ENCODE measurements at places on chromosomes 1 and 21.

GRCh38 chr1:50295566-50295965 is 127.7 kb downstream of the DMRTA2 start:
- DNase-seq: no peak

DNA sequence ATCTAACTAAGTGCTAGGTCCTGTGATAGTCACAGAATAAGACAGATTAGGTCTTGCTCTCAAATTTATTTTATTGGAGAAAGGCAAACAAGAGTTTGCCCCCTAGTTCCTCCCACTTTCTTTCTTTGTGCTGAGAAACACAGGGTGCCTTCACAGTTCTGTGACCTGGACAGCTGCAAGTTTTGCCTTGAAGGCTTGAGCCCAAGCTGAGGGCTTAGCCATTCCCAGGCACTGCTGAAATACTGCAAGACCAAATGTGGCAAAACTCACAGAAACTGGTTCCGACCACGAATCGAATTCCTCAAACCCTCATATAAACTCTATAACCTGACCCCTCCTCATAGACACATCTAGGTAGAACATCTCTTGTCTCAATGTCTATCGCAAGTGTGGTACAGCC is 227.9 kb downstream of the RERE start:
- no peak for DNase-seq

DNA sequence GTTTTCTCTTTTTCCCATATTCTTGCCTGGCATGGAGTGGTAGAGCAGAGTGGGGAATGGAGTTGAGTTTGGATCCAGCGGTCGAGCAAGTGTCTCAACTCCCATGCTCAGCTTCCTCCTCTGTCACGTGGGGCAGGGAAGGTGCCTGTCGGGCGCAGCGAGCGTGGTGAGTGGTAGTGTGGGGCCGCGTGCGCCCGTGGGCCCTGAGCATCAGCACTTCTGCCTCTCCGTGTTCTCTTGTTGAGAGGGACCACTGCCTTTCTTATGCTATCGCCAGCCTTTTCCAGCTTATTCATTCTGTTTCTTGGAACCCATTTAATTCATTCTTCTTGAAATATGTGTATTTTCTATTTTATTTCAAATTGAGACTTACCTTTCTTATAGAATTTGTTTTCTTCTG is 65.1 kb downstream of the ADARB1 start:
- DNase-seq: no peak

DNA sequence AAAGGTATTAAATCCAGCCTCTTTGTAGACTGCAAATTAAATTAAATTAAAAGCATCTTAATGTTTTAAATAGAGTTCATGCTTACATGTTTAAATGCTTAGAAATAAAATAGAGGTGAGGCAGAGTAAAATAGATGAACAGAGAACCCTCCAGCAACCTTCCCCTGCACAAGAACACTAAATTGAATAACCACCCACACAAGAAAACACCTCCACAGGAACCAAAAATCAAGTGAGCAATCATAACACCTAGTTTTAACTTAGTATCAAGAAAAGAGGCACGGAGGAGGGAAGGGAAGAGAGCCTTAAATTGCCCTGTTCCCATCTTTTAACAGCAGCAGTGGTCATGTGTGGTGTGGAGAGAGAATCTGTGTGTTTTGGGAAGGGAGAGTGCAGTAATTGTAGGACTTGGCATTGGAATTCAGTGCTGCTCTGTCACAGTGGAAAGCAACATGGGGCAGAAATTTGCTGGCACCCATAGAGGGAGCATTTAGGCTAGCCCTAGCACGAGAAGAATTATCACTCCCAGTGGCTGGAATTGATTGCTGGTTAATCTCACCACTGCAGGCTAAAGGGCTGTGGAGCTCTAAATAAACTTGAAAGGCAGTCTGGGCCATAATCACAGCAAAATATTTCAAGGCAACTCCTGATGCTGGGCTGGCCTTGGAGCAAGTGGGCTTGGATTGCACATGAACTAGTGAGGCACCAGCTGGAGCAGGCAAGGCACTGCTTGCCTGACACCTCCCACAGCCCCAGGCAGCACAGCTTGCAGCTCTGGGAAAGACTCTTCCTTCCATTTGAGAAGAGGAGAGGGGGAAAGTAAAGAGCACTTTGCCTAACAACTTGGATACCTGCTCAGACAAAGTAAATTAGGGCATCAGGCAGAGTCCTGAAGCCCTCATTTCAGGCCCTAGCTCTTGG is 1478.8 kb downstream of the NCAM2 start:
- DNase-seq: no peak

GRCh38 chr1:60425528-60425927 is 352.0 kb upstream of the C1orf87 start:
- DNase-seq: peak; percentile 0

- no peak for DNase-seq
Measured at GRCh38 chr1:76921590-76921989, 54.3 kb downstream of the ST6GALNAC5 start.

DNA sequence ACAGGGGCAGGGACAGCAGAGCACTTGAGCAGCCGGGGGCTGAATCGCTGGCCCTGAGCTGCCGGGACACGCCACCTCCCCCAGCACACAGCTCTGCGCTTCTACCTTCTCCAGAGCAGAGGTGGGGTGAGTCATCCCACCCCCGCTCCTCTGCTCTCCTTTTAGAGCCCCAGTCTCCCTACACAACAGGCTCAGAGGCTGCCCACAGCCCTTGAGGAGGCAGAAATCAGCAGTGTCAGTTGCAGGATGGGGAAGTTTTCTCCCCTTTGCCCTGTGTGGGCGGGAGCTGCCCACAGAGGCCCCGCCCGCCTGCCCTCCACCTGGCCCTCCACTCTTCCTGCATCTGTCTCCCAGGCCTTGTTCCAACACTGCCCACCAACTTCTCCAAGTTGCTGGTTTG is 94.6 kb downstream of the STUM start:
- DNase-seq: peak; percentile 37

DNA sequence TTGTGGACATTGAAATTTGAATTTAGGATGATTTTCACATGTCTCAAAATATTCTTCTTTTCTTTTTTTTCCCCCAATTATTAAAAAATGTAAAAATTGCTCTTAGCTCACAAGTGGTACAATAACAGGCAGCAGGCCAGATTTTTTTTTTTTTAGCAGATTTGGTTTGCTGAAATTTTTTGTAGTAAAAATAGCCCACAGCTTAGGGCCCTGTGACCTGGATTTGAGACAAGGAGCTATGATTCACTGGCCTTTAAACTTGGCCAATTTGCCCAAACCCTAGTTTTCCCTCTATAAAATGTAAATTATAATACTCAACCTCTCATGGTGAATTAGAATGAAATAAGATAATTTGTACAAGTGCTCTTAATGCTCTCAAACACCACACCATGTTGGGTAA is 253.8 kb downstream of the DYRK1A start:
- DNase-seq: no peak

DNA sequence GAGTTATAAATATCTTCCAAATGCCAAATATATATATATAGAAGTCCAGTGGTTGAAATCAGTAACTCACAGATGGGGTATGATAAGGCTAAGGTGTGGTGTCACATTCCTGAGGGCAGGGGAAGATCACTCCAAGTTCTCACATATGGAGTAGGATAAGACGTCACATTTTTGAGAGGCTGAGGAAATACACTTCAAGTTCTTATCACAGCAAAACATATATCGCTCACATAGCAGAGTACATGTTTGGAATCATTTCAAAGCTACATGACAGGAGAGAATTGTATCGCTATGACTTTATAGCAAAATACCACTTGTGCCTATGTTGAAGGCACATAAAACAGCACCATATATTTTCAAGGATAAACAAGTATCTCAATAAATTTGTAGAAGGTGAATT is 55.1 kb downstream of the RBM11 start:
- DNase-seq: no peak

DNA sequence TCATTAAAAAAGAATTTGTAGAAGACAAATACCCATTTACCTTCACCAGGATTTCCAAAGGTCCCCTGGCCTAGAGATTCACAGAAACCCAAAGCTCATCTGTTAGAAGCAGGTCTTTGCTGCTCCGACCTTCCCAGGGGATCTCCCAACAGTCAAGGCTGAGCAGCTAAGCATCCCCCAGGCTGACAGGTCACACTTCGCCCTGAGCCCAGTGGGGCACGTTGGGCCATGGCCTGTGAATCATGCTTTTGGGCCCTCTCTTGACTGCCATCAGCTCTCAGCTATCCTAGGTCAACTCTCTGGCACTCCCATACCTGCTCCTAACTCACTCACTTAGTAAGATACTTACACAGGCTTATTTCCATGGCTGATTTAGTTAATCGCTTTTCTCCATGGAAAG is 157.7 kb downstream of the DSCAM start:
- no peak for DNase-seq

- peak; percentile 51 for DNase-seq
Measured at GRCh38 chr21:16794950-16795349, 717.9 kb upstream of the CXADR start.

- DNase-seq: no peak
Measured at GRCh38 chr1:243272401-243272800, 16.6 kb downstream of the SDCCAG8 start.

DNA sequence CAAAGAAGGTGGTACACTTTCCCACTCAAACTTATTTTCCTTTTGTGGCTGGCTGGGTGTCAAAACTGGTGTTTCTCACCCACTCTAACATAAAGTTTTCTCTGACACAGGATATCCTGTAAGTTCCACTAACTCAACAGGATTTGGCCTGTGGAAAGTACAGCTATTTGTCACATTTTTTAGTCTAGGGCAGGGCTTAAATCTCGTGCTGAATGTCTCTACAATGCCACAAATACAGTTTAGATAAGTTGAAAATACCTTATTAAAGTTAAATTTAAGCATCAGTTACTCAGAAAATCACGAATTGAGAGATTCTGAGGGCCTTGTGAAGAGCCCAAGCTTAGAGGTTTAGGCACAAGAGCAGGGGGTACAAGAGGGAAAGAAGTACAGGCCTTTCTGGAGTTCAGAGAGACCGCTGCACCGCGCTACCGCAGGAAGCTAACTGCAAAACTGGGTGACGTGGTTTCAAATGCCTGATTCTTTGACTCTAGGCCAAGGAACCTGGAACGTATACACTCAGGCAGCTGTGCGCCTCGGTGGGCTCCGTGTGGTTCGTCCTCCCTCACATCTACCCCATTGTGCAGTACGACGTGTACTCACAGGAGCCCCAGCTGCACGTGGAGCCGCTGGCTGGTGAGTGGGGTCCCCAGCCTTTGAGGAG is 23.4 kb upstream of the PWP2 start:
- no peak for DNase-seq

GRCh38 chr1:204319027-204319426 is 40.7 kb downstream of the PLEKHA6 start:
- no peak for DNase-seq

- no peak for DNase-seq
Measured at GRCh38 chr21:37627561-37627960, 261.0 kb downstream of the DYRK1A start.

- DNase-seq: no peak
Measured at GRCh38 chr1:175070818-175071217, 3.2 kb downstream of the TNN start.

- DNase-seq: no peak
Measured at GRCh38 chr1:101131239-101131843, 105.5 kb upstream of the S1PR1 start.

- DNase-seq: no peak
Measured at GRCh38 chr21:45699251-45699942, 55.9 kb downstream of the PCBP3 start.

DNA sequence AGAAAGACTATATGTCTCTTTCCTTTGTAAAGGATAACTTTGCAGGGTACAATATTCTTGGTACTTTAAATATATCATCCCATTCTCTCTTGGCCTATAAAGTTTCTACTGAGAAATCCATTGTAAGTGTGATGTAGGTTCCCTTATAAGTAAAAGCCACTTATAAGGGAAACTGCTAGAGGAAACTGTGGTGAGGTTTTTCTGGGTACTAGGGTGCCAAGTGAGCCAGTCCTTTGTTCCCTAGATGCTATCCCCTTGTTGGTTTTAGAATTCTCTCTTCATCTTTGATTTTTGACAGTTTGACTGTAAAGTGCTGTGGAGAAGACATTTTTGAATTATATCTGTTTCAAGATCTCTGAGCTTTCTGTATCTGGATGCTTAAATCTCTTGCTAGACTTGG is 108.9 kb upstream of the NEK7 start:
- DNase-seq: no peak
